Stimulated activated naive CD8-positive, alpha-beta T cell treated with anti-CD3 and anti-CD28 coated beads, Interleukin-15, amount 100 ng/mL, for 72 hours (primary cell): ENCODE measurements at places on chromosomes 1 and 21.

DNA sequence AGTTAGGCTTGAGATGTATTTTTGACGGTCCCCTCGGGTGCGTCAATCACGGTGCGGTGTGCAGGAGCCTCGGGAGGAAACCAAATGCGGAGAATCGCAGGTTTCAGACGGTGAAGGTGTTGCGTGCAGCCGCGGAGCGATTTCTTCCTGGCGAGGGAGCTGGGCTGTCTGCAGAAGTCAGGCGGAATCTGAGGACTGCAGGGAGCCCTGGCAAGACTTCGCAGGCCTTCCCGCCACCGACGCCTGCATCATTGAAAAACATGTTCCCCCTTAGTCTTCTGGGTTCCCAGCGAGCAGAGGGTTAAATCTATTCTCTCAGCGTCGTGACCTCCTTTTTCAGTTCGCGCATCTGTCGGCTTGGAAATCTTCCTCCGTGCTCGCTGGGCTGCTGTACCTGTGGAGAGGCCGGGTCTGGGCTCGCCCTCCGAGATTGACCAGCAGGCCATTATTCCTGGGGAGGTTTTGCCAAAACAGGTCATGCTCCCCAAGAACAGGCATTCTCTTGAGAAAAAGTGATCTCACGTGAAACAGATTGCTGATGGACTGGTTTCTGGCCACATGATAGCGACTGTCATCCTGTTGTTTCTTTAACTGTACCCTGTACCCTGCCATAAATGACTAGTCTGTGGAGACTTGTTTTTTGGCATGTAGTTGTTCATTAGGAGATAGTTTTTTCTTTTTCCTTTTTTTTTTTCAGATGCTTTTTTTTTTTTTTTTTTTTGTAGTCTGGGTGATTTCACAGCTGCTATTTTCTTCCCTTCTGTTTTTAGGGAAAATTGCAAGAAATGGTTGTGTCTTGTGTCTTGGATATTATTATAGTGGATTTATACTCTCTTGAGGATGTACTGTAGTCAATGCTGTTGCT is 894 bp downstream of the EPB41 start:
- DNase-seq: peak; percentile 62

- DNase-seq: no peak
Measured at GRCh38 chr1:161196111-161196510, 2.7 kb downstream of the ADAMTS4 start.

DNA sequence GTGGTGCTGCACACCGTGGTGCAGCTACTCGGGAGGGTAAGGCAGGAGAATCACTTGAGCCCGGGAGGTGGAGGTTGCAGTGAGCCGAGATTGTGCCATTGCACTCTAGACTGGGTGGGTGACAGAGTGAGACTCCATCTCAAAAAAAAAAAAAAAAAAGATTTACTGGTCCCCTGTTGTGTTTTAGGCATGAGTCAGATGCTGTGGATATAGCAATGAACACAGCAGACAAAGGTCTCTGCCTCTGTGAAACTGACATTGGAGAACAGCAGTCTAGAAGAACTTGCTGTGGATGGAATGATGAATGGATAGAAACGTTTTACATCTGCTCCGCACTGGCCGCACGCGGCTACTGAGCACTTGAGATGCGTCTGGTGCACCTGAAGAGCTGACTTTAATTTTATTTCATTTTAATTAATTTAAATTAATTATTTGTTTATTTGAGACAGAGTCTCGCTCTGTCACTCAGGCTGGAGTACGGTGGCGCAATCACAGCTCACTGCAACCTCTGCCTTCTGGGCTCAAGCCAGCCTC is 24.5 kb upstream of the EPHA2 start:
- no peak for DNase-seq

GRCh38 chr1:100353988-100354387 is 1.7 kb downstream of the CDC14A start:
- no peak for DNase-seq

GRCh38 chr1:66240491-66241484 is 293.2 kb upstream of the SGIP1 start:
- no peak for DNase-seq
